NCI-H2107 (cell line): ENCODE measurements at places on chromosomes 4 and X.

DNA sequence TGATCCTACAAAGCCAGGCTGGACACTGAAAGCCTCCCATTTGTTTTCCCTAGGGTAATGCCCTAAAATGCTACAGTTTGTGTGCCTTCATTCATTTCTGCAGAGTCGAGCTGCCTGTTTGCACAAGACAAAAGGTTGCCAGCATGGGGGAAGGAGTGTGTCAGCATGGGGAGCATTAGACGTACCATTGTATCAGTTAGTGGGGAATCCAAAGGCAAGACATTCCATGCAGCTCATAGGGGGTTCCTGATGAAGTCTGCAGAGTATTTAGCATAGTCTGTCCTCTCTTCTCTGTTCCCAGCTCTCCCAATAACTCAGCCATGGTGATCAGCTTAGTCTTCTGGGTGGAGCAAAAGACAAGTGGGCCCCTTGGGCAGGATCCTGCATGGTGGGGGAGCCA is 276.9 kb upstream of the PCDH7 start:
- no peak for DNase-seq

DNA sequence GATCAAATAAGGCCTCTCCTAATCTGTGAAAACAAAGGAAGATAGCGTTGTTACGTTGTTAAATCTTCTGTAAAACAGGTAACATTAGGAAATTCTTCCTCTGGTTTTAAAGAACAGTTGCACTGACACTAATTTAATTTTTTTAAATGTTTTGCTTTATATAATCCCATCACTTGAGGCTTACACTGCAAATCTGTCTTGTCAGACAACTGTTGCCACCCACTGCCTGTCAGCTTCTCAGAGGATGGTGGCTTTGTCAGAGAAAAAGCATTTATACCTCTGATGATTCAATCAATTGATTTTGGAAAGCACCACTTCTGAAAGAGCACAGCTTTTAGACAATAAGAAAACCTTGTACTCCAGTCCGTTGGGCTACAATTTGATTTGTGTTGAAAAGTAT is 799.1 kb downstream of the FSTL5 start:
- DNase-seq = no peak

DNA sequence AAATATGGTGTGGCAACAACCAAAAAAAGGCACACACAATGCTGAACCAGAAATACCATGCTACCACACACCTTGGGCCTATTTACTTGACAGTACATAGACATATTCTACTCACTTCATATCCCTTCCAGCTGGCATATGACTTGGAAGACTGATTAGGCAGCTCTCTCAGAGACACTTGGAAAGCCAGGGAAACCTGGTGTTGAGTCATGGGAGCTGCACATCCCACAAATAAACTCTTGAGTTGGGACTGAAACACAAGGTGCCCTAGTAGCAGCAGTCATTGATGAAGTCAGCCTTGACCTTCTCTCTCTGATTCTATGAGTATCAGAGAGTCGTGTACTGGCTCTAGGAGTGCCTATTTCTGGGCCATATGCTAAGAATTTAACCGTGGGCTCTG is 776.6 kb upstream of the LCORL start:
- DNase-seq = no peak

DNA sequence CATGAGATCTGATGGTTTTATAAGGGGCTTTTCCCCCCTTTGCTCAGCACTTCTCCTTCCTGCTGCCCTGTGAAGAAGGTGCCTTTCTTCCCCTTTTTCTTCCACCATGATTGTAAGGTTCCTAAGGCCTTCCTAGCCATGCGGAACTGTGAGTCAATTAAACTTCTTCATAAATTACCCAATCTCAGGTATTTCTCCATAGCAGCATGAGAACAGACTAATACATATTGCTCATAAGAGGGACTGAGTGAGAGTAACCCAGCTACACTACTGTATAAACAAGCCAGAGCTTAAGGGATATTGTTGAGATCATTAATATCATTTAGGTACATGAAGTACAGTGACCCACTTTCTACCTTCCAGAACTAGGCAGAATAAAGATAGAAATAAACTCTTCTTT is 102.9 kb downstream of the TEX13A start:
- DNase-seq = no peak

- DNase-seq = no peak
Observed at GRCh38 chrX:145816601-145817315, 871 bp upstream of the SLITRK2 start.

DNA sequence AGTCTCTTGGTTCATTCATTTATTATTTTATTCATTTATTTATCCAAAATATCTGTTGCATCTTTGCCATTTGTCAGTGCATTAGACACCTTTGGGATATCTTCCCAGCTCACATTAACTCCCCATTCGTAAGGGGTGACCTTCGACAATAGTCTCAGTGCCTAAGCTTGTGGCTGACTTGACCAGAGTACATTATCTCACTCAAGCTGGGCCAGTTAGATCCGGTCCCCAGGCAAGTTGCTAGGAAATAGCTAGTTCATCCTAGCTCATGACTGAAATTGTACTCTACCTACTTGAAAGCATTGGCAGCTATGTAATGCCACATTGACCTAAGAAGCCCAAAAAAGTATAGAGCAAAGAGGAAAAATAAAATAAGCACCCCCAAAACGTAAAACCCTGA is 165.3 kb downstream of the FBXO8 start:
- no peak for DNase-seq

- no peak for DNase-seq
Observed at GRCh38 chrX:107686792-107687191, 58.5 kb downstream of the PRPS1 start.
